ENCODE measurements at places on chromosomes 3 and 15.

GRCh38 chr3:174325834-174326700 is 533.1 kb upstream of the NAALADL2 start:
- DNase-seq: no peak

DNA sequence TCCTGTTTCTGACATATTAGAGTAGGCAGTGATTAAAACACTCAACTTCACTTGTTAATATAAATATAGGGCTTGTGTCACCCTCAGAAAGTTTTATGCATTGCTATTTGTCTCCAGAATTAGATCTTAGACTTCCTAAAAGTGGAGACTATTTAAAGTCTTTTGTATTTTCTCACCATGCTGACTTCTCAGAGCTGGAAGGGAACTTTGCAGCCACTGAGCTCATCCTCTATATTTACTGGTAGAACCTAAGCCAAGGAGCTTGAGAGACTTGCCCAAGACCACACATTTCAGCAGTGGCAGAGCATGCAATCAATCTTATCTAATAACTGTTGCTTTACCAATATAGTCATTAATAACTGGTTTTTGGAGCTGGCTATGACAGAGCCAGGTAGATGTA is 53.2 kb downstream of the STAC start:
- no peak for DNase-seq

DNA sequence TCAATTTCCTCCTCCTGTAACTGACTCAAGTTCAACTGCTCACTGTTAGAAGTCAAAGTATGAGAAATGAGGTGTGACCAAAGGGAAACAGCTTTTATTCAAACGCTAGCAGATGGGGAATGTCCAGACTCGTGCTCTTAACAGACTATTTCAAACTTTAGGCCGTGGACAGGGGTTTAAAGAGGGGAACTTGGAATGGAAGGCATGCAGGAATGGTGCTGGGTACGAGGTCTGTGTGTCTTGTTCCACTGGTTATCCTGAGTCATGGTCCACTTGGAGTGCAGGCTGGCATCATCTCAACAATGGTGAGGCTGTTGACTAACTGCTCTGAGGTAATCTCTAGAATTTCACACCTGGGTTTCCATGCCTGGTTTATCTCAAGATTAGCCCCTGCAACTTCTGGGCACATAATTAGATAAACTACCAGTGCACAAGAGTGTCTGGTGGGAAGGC is 22.9 kb upstream of the DNAAF4 start:
- DNase-seq: no peak

DNA sequence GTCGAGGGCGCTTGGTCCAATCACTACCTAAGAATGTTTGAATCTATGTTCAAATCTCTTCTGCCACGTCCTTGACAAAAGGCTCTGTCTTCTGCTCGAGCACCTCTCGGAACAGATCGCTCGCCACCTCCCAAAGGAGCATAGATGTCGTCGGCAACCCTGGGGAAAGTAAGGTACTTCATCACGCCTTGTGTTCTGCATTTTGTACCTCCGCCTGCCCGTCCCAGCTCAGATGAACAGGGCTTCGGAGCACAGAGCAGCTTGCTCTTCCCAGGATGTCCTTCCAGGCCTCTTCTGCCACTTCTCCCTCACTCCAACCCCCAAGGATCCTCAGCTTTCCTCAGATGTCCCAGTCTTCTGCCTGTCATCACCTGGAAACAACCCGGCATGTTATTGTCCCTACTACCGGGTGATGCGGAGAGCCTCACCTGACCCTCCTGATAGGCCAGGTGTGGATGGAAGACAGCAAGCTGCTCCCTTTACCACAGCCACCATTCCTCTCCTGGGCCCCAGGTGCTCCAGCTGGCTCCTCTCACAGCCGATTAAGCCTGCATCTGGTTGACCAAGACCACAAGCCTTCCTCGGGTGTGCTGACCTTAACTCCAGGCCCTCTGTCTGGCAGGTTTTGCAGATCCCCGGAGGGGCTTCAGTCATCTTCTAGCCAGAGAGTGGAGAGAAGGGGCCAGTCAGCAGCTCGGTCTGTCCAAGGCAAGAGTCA is 270.5 kb downstream of the FAM43A start:
- no peak for DNase-seq

GRCh38 chr15:60647246-60647645 is 168.3 kb upstream of the ICE2 start:
- no peak for DNase-seq

DNA sequence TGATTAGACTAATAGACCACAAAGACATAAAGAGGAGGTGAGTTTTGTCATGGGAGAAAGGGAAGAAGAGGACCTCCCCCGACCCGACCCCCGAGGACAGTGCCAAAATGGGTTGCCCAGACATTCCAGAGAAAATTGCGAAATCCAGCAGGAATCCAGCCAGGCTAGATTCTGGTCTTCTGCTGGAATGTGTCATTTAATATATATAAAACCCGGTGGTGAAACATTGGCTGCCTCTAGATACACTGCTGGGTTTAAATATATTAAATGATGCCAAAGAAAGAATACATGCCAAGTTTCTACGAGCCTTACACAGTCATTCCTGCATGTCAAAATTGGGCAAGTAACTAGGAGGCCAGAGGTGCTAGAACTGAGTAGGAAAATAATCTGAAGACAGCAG is 45.3 kb upstream of the SPESP1 start:
- no peak for DNase-seq

GRCh38 chr3:11643201-11643603 is 513 bp downstream of the VGLL4 start:
- peak; percentile 11 for DNase-seq

- DNase-seq: no peak
These were observed 2.1 kb upstream of the PAQR9 start for GRCh38 chr3:142965581-142965980.

- DNase-seq: no peak
These were observed 3.6 kb upstream of the DPH6 start for GRCh38 chr15:35549567-35549966.

DNA sequence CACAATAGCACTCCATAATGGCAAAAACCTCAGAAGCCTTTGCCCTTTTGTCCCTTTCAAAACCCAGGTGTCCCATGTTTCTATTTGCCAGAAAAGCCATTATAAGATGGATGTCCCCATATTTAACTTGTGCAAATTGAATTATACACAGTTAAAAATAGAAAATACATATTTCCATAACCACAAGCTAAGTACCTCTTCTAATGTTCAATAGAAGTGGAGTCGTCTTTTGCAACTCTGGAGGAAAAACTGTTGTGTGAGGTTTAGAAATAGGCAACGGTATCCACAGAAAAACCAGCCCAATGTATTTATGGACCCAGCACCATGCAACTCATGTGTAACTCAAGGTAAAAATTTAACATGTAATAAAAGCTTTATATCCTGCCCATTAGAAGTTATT is 83.6 kb upstream of the STRIT1 start:
- no peak for DNase-seq

DNA sequence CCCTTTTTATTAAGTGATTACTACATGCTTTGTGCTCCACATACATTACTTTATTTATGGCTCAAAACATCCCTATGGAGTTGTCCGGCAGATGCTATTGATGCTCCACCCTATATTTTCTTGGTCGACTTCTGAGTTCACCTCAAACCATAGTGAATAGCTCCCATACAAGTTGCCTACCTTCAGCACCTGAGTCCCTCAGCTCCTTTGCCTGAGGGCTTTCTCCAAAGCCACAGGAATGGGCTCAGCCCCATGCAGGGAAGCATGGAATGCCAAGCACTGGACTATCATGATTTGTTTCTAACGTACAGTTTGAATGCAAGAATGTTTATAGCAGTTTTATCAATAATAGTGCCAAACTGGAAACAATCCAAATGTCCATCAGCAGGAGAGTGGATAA is 124.8 kb upstream of the TNIK start:
- no peak for DNase-seq

- no peak for DNase-seq
These were observed 65.9 kb downstream of the RPL22L1 start for GRCh38 chr3:170804078-170804477.

DNA sequence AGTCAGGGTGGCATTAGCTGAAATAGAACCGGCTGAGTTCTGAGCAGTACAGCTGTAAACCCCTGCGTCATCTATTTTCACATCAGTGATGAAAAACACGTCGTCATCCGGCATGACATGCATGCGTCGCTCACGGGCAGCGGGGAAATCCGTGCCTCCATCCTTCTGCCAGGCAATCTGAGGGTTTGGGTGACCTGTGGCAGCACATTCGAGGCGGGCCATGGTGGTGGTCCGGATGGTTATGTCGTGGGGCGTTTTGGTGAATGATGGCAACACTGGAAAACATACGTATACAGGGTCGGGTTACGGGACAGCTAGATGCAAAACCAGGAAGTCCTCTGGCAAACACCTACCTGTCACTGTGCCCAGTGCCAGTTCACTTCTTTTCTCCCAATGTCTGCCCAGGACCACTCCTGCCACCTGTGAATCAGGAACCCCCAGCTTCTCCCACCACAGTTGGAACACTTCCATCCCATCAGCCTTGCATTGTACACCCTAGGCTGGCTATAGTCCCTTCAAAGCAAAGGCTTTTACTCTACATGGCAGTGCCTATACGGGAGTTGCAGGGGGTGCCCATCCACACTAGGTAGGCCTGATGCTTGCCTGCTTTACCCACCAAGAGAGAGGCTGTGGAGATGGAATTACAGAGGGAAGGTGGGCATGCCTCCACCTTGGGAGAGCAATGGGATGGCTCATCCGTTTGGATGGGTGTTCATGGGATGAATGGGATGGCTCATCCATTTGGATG is 116.7 kb downstream of the LRIG1 start:
- DNase-seq: no peak

- no peak for DNase-seq
These were observed 11.5 kb downstream of the ZIC4 start for GRCh38 chr3:147394884-147395225.

- no peak for DNase-seq
These were observed 105.2 kb downstream of the XXYLT1 start for GRCh38 chr3:195165790-195166189.

DNA sequence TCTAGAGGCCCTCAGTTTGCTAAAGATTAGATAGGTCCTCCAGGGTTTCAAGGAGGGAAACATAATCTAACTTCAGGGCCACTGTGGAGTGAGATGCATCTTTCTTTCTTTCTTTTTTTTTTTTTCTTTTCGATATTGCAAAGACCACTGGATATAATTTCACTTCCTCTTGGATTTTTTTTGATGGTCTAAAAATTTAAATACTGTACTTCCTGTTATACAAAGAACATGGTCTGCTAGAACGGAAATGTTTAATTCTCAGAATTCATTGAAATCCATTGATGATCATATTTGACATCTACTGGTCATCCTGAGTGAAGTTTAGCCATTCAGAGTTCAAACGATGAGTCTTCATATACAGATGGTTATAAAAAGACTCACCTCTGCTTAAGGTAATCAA is 808.8 kb upstream of the LMCD1 start:
- DNase-seq: no peak

DNA sequence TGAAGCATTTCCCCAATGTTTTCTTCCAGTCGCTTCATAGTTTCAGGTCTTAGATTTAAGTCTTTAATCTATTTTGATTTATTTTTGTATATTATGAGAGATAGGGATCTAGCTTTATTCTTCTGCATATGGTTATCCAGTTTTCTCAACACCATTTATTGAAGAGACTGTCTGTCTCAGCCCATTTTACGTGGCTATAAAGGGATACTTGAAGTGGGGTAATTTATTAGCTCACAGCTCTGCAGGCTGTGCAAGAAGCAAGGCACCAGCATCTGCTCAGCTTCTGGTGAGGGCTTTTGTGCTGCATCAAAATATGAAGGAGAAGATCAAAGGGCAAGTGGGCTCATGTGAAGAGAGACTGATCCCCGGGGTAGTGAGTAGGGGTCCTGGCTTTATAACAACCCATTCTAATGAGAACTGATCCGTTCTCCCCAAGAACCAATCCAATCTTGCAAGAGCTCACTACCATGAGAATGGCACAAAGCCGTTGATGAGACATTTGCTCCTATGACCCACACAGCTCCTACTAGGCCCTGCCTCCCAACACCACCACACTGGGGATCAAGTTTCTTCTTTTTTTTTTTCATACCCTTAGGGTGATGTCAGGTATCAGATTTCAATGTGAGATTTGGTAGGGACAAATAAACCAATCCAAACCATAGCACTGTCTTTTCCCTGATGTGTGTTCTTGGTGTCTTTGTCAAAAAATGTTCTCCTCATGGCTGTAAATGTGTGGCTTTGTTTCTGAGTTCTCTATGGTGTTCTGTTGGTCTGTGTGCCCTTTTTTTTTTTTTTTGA is 63.2 kb downstream of the IQGAP1 start:
- no peak for DNase-seq

DNA sequence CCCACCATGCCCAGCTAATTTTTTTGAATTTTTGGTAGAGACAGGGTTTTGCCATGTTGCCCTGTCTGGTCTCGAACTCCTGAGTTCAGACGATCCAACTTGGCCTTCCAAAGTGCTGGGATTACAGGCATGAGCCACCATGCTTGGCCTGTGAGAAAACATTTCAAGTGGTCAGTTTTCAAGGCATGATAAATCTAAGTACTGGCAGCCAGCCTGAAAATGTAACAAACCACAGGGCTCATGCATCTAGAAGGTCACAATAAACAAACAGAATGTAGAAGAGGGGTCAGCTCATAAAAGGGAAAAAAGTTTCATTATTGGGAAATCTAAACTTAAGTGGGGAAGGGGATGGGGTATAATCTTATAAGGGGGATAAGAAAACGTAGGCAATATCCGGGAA is 39.9 kb downstream of the PPCDC start:
- DNase-seq: no peak

DNA sequence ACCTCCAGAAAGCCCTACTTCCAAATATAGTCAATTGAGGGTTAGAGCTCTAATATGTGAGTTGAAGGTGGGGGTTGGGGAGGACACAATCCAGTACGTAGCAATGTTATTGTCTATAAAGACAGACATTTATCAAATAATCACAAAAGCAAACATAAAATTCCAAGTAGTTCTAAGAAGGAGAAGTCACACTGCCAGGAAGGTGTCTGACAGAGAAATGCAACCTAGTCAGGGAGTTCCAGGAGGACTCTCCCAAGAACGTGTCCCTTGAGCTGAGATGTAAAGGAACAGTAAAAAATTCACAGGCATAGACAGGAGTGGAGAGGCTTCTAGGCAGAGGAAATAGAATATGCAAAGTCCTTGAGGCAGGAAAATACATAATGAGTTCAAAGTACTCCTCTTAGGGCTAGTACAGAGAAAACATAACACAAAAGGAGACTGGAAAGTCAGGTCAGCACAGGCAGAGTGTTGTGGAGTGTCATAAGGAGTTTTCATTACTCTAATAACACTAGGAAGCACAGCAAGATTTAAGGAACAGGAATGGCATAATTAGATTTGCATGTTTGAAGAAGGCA is 277.6 kb upstream of the STT3B start:
- no peak for DNase-seq

GRCh38 chr15:48058371-48058770 is 62.4 kb upstream of the SLC24A5 start:
- no peak for DNase-seq
